NCI-H510A (cell line): ENCODE measurements at places on chromosomes 6 and 20.

DNA sequence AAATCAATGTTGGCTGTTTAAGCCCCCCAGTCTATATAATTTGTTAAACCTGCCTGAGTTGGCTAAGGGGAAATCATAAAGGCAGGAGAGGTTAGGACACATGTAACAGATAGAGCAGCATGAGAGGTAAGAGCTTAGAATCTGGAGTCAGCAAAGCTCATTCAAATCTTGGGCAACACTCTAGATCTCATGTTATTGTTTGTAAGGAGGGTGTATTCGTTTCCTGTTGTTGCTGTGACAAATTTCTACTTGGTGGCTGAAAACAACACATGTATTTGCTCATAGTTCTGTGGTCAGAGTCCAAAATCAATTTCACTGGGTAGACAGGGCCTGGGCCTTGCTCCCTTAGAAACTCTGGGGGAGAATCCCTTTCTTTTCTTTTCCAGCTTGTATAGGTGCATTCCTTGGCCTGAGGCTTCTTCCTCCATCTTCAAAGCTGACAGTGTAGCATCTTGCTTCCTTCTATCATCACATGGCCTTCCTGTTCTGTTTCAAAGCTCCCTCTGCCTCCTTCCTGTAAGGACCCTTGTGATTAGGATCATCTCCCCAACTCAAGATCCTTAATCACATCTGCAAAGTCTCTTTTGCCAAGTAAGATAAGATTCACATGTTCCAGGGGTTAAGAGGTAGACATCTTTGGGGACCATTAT lies 4.4 kb downstream of the LY86 start:
- DNase-seq, result no peak

DNA sequence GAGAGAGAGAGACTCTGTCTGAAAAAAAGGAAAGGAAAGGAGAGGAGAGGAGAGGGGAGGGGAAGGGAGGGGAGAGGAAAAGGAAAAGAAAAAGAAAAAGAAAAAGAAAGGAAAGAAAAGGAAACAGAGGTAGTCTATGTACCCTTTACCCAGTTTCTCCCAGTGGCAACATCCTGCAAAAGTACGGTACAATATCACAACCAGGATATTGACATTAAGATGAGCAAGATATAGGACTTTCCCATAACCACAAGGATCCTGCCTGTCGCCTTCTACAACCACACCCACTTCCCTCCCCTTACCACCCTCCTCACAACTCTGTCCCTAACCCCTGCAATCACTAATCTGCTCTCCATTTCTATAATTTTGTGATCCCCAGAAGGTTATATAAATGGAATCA lies 4.0 kb downstream of the C20orf96 start:
- no peak for DNase-seq

DNA sequence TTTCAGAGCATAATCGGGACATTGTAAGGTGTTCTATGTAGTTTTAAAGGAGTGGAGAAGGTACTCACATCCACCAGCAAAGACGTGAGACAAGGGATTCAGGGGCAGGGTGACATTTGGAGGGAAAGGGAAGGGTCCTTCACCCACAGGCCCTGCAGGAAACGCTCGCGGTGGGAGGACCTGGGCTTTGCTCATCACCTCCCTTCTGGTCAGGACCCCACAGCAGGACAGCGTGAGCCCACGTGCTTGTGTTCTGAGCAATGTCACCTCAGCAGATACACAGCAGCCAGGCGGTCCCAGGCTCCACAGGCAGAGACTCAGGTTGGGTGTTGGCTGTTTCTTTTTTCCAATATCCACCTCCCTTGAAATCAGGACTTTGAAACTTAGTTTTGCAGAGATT lies 27.5 kb downstream of the DLL1 start:
- no peak for DNase-seq

- DNase-seq, result no peak
Measured at GRCh38 chr6:156256161-156256560, 521.0 kb upstream of the ARID1B start.

DNA sequence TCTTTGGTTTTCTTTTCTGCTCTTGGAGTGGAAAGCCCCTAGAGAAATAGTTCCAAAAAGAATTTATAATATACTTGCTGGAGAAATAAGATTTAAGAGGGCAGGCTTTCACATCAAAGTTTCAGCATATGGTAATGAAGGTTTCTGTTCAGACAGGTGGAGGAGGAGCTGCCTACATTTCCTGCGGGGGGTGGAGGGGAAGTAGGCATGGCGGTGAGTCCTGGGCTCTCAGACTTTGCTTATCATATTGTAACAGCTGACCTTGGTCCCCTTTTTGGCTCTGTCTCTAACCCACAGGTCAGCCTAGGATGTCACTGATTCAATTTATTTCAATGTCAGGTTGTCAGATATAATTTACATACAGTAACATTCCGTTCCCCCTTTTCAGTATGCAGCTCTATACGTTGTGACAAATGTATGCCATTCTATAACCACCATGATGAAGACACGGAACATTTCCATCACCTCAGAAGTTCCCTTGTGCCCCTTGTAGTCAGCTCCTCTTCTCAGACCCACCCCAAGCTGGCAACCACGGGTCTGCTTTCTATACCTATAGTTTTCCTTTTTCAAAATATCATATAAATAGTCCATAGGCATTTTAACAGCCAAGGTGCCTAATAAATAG lies 77.6 kb upstream of the GGTLC1 start:
- DNase-seq, result no peak

- no peak for DNase-seq
Measured at GRCh38 chr6:137731600-137731959, 135.5 kb upstream of the TNFAIP3 start.

DNA sequence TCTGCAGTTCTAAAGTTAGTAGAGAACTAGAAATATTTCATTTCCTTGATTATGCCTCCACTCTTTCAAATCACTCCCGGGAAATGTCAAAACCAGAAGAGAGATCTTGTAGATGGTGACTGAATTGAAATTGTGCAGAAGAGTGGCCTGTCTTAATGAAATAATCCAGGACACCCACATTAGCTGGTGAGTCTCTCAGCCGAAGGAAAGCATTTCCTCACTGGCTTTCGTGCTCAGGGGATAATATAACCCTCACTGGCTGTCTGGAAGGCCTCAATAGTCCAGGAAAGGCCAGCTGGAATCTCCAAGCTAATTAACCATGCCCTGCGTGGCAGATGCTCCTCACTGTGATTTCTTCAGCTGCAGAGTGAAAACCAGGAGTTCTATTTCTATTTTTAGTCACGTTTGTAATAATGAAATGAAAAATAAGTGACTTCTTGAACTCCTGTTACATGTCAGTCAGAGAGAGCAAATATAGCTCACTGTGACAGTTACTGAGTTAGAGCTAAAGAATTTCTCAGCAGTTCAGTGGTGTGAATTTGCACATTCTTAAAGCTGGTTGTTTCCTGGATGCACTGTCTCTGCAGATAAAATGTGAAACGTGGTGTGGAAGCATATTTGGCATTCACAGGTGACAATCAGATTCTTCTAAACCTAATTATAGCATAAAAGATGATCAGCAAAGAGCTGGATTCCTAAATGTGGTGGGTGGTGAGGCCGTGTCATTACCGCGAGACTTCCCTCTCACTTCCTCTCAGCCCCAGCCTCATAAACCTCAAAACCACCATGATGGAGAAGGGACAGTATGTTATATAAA lies 211.7 kb downstream of the LMBRD1 start:
- DNase-seq, result no peak

- DNase-seq, result peak; percentile 23
Measured at GRCh38 chr20:9392892-9393857, 121.2 kb upstream of the LAMP5 start.

- DNase-seq, result no peak
Measured at GRCh38 chr6:147507162-147508041, 1.1 kb upstream of the SAMD5 start.
